H4 (cell line): ENCODE measurements at places on chromosomes 12 and 14. TPM values are rescaled to one million over a fixed set of nuclear protein-coding genes. Genes with fewer than 3 reads are reported as not detected.

Gene ATL1
- total RNA-seq, result 9.3 and 9.4 TPM in 2 replicates

Gene SLC5A8
- total RNA-seq, result not detected in 2 replicates

Gene ATP5F1B
- 765 and 888 TPM in 2 replicates for total RNA-seq

Gene DDN
- 0.06 and 0.14 TPM in 2 replicates for total RNA-seq

Gene PLEKHD1
- total RNA-seq, result 0.23 TPM in 1 of 2 replicates, not detected in the other

Gene IFI27L1
- 16.1 and 32.8 TPM in 2 replicates for total RNA-seq

Gene SMOC1
- 0.12 TPM in 1 of 2 replicates, not detected in the other for total RNA-seq

Gene MYF6
- not detected in 2 replicates for total RNA-seq

Gene PRH2
- total RNA-seq, result not detected in 2 replicates

Gene REP15
- 0.25 TPM in 1 of 2 replicates, not detected in the other for total RNA-seq

Gene HNF1A
- total RNA-seq, result not detected in 2 replicates

Gene KRT75
- 0.12 TPM in 1 of 2 replicates, not detected in the other for total RNA-seq

Gene ST8SIA1
- 8.9 TPM in 2 replicates for total RNA-seq

Gene LIN7A
- 1.2 and 3.9 TPM in 2 replicates for total RNA-seq

Gene TAS2R20
- total RNA-seq, result 0.62 TPM in 1 of 2 replicates, not detected in the other

Gene PZP
- total RNA-seq, result not detected in 2 replicates

DNA sequence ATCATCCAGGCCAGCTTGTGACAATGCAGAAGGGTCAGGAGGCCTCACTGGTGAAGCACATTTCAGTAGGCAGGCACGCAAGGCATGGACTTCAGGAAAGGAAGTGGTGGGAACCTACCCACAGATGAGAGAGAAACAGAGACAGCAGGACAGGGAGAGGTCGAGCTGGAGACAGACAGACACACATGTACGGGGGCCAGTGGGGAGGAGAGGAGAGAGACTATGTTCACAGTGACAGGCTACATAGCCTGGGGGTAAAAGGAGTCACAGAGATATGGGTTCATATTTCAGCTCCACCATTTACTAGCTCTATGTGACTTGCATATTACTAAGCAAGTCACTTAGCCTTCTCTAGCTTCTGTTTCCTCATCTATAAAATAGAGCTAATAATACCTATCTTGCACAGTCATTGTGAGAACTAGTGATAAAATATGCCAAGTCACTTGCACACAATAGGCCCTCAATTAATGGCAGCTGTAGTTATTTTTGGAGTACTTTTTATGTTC lies 91.1 kb upstream of the FUT8 start:
- DNase-seq, result no peak

- peak; percentile 29 for DNase-seq
These were observed 163.2 kb downstream of the DYRK2 start for GRCh38 chr12:67811437-67812361.

DNA sequence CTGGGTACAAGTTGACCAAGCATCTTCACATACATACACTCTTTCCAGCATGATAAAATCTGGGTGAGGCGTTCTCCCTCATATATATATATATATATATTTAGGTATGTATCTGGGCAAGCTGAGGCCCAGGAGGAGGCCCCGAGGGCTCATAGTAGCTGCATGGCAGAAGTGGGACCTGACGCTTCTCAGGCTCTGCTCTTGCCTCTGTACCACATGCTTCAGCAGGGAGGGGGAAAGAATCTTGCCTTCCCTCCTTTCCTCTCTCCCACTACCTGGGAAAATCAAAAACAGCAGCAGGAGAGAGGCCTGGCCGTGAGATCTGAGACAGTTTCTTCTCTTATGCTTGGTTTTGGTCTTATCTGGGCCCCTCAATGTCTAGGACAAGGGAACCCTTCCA lies 9.2 kb downstream of the PPP1R1A start:
- no peak for DNase-seq

- DNase-seq, result peak; percentile 27
These were observed 84.3 kb downstream of the ETNK1 start for GRCh38 chr12:22709292-22709691.

- no peak for DNase-seq
These were observed 145.8 kb downstream of the MIPOL1 start for GRCh38 chr14:37343307-37344094.

- DNase-seq, result no peak
These were observed 242.2 kb upstream of the NPAS3 start for GRCh38 chr14:32696325-32697091.

DNA sequence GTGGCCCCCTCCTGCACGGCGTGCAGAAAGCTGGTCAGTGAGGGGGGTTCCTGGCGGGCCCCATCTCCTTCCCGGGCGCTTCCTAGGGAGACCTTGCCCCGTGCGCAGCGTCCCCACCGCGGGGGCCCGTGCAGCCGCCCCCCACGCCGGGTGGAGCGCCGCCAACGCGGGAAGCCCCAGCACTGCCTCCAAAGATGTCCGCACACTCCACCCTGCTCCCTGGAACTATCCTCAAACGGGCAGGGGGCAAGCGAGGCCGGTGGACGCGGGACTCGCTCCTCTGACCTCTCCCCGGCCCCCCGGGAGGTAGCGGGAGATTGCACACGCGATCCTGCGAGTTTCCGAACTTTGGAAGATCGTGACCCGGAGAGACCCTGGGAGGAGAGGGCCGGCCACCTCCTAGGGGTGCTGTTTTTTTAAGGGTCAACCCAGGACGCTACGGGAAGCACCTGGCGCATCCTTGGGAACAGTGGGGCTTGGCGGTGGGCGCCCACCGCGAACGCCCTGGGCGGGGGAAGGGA lies 1.5 kb upstream of the FZD10 start:
- no peak for DNase-seq

DNA sequence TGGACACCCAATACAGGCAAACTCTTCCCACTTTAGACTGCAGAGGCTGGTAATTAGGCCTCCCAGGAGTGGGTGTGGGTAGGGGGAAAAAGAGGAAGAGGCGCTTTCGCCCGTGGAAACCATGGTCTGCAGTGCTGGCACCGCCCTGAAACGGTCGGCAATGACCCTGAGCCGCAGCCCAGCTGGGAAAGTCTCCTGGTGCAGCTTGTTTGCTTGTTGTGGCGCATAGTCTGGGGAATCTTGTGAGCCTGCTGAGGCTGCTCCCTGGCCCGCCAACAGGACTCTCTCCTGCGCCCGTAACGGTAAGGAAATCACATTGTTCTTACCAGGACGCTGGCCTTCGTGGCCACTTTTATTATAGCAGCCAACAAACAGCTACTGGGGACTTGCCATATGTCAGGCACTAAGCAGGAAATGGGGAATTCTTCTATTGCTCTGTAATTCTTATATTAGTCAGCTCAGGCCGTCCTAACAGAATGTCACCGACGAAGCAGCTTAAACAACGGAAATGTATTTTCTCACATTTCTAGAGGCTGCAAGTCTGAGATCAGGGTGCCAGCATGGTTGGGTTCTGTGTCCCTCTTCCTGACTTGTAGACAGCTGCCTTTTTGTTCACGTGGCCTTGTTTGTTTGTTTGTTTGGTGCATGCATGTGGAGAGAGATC lies 52.5 kb upstream of the RIN3 start:
- DNase-seq, result no peak

- no peak for DNase-seq
These were observed 56.1 kb downstream of the DAAM1 start for GRCh38 chr14:59244581-59244980.

- no peak for DNase-seq
These were observed 29.9 kb downstream of the PLEKHG7 start for GRCh38 chr12:92732716-92733115.

- DNase-seq, result no peak
These were observed 99.6 kb downstream of the LMO3 start for GRCh38 chr12:16506394-16506793.

GRCh38 chr14:81070511-81070910 lies 115.1 kb downstream of the TSHR start:
- no peak for DNase-seq

GRCh38 chr14:100132161-100132902 lies 27.1 kb downstream of the DEGS2 start:
- no peak for DNase-seq

- peak; percentile 79 for DNase-seq
These were observed at the start of gene SVOP for GRCh38 chr12:109020796-109021380. Gene SVOP (minus strand): TSS chr12:109021068. CDS start chr12:109020868, 200 bp downstream.

DNA sequence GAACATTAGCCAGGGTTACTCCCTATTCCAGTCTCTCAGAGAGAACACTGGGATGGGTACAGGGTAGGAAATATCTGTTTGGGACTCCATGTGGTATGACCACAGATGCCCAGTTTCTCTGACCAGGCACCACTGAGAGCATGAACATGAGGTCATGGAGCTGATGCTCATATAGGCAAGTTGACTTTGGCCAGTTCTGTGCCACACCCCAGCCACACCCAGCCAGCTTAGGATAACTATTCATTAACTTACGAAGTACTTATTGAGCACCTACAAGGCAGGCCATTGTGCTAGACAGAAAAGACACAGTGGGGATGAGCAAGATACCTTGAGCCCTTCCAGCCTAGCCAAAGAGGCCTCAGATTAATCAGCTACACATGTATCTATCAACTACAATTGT lies 262.5 kb downstream of the DPF3 start:
- DNase-seq, result no peak

DNA sequence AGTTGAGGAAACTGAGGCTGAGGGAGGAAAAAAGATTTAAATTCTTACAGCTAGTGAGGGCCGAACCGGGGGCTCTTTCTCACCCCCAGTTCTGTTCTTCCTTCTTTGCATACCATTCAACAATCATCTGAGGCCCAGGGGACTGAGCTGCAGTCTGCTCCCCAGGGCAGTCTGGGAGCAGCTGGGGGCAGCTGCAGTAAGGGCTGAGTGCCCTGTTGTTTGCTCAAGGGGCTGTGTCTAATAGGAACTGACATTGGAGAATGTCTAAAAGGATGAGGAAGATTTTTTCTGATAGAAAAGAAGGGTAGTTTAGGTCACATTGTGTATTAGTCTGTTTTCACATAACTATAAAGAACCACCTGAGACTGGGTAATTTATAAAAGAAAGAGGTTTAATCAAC lies 42.2 kb downstream of the SLC17A8 start:
- DNase-seq, result no peak

DNA sequence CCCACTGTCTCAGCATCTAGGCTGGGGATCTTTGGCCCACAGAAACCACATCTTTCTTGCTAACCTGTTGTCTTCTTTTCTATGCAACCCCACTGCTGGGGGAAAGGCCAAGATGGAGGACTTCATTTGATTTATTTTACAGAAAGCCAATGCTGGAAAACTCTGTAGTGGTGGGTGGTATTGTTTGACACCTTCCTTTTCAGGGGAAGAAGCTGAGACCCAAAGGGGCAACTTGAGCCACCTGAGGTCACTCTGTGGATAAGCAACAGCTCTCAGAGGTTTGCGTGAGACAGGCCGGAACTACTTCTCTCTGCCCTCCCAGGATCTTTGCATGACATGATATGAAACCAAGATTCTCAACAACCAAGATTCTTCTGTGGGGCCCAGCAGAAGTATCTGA lies 645.2 kb downstream of the VRK1 start:
- DNase-seq, result no peak

DNA sequence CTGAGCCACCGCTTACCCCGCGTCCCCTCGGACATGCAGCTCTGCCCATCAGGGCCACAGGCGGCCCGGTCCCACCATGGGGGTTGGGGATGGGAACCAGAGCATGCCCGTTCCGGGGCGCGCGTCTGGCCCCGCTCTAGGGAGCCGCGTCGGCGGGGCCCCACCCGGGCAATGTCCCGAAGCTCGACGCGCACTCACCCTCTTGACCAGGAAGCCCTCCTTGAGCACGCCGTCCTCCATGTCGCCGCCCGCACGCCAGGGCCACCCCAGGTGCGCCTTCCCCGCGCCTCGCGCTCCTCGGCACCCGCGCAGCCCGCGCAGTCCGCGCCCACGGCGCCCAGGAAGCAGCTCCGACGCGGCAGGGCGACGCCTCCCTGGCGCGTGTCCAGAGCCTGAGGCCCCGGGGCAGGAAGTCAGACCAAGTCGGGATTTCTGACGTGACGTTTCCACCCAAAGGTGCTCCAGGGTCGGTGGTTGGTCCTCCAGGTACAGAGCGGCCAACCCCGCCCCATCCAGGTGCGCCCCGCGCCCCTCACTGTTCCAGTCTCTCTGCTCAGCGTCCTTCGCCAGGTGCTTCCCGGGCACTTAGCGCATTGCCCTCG lies at the start of gene PLEK2:
Gene PLEK2, minus strand, starts transcription at position 346 of the 602 bp plus-strand sequence. Its CDS starts 106 bp downstream, at position 240.
- DNase-seq, result no peak

GRCh38 chr14:79584679-79585078 lies 626.6 kb downstream of the DIO2 start:
- DNase-seq, result peak; percentile 86

- DNase-seq, result no peak
These were observed 131.5 kb downstream of the C12orf50 start for GRCh38 chr12:87897662-87898061.

GRCh38 chr12:132389526-132390286 lies 60.3 kb upstream of the GALNT9 start:
- DNase-seq, result no peak

DNA sequence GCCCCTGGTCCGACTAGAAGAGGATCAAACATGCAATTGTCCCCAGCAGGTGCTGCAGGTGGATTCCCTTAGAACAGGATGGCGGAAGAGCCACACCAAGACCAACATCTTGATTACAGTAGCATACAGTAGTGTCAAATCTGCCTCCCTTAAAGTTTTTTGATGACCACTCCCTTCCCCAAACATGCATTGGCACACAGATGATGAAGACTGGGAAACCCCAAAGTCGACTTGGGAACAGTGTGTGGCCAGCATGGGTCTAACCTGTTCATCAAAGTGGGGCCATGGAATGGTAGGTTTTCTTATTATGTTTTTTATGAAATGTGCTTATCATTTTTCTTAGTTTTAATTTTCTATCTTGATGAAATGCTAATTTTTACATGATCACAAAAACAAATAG lies 8.8 kb downstream of the PLXNC1 start:
- DNase-seq, result no peak

DNA sequence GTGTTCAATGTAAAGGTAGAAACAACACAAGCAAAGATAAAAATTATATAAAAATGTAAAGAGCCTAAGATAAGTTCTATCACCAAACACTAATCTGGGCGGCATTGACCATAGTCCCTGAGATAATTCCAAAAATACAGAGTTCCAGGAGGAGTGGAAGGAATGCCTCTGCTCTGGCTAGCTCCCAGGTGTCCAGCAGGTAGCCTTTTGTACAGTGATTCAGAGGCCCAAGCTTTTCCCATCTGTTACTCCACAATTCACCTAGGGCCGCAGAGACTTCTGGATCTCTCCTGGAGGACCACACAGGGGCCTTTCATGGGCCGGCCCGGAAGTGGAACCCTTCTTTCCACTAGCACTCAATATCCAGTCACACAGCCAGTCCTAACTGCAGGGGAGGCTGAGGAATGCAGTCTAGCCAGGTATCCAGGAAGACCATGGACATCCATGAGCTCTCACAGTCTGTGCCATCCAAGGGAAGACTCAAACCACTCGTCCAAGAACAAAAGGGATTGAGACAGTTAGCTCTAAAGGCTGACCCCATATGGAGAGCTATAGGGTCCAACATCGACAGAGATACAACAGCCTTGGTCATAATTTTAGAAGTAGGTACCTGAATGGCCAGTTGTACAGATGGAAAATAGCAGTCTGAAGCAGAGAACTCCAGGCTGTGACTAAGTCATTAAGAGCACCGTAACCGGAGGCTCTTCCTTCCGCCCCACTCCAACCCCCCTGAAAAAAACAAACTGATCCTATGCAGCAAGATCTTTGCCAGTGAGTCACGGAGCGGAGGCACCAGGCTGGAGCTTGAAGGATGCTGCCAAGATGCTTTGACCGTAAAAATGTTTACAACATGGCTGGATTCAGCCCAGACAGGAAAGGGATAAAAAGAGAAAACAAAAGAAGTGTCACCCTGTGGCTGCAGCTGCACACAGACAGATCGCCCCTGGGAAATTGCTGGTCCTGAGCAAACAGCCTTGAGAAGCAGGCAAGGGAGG lies 204.8 kb downstream of the NUAK1 start:
- DNase-seq, result peak; percentile 96

GRCh38 chr14:89992273-89992672 lies 36.5 kb downstream of the TDP1 start:
- no peak for DNase-seq
